Putamen (tissue), 1 donor: ENCODE measurements at places on chromosomes 7 and 10.

- DNase-seq, result no peak
Measured at GRCh38 chr7:94949532-94949931, 42.1 kb downstream of the PPP1R9A start.

DNA sequence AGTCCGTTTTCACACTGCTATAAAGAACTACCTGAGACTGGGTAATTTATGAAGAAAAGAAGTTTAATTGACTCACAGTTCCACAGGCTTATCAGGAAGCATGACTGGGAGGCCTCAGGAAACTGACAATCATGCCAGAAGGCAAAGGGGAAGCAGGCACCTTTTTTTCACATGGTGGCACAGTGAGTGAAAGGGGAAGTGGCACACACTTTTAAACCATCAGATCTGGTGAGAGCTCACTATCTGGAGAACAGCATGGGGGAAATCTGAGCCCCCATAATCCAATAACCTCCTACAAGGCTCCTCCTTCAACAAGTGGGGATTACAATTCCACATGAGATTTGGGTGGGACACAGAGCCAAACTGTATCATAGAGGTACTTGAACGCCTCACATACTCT lies 30.0 kb downstream of the AGR3 start:
- DNase-seq, result peak; percentile 9

GRCh38 chr7:150848561-150849115 lies 3.7 kb upstream of the AOC1 start:
- no peak for DNase-seq

GRCh38 chr7:24018331-24018730 lies 265.7 kb upstream of the NPY start:
- DNase-seq, result no peak

DNA sequence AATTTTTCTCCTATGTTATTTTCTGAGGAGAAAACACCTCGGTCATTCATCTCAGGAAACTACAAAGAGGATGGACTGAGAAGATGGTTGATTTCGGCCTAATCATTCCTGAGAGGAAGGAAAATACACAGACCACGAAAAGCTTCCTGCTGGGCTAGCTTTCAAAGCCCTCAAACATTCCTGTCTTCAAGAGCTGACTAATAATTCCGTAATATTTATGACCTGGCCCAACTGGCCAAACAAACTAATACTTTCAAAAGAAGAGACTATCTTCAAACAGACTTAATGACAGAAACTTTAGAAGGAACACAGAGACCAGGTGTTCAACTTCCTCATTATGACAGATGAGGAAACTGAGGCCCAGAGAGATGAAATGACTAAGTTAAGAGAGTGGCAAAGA lies 215.1 kb upstream of the FRMD4A start:
- DNase-seq, result no peak

GRCh38 chr10:119022846-119023552 lies 6.5 kb upstream of the NANOS1 start:
- no peak for DNase-seq

- no peak for DNase-seq
Measured at GRCh38 chr7:126948664-126949063, 304.1 kb downstream of the GRM8 start.
